ENCODE measurements at places on chromosomes 6 and 20.

DNA sequence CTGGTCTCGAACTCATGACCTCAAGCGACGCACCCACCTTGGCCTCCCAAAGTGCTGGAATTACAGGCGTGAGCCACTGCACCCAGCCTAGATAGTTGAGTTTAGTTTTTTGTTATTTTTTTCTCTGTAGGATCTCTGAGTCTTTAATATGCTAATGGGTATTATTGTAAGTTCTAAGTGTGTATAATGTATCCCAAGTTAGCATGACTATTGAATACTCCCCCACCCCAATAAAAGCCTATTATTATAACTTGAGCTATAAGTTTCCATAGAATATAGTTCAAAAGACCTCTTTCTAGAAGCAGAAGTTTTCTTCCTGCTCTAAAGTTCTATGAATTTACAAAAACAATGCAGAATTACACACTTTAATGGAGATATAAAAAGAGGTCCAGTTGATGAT is 210.4 kb upstream of the MARCKS start:
- no peak for DNase-seq

- no peak for DNase-seq
Measured at GRCh38 chr6:32931211-32931610, 9.6 kb downstream of the HLA-DMB start.

- no peak for DNase-seq
Measured at GRCh38 chr6:2714111-2714895, 36.4 kb downstream of the MYLK4 start.

DNA sequence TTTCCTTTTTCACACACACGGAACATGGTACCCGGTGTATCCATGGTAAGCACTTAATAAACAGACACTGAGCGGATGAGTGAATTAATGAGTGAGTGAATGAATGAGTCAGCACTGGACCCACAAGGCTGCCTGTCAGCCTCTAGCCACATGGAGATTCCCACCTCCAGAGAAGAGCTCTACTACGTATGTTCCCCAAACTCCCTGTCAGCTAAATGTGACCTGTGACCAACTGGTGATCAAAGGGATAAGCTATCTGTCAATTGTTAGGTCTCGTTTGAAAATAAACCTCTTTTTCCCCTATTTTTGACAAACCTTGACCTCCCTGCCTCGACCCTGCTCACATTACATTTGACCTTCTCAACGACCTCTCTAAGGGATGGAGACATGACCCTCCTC is 24.5 kb upstream of the TAF8 start:
- no peak for DNase-seq

- DNase-seq, result no peak
Measured at GRCh38 chr6:52550014-52550575, 26.8 kb downstream of the TRAM2 start.

DNA sequence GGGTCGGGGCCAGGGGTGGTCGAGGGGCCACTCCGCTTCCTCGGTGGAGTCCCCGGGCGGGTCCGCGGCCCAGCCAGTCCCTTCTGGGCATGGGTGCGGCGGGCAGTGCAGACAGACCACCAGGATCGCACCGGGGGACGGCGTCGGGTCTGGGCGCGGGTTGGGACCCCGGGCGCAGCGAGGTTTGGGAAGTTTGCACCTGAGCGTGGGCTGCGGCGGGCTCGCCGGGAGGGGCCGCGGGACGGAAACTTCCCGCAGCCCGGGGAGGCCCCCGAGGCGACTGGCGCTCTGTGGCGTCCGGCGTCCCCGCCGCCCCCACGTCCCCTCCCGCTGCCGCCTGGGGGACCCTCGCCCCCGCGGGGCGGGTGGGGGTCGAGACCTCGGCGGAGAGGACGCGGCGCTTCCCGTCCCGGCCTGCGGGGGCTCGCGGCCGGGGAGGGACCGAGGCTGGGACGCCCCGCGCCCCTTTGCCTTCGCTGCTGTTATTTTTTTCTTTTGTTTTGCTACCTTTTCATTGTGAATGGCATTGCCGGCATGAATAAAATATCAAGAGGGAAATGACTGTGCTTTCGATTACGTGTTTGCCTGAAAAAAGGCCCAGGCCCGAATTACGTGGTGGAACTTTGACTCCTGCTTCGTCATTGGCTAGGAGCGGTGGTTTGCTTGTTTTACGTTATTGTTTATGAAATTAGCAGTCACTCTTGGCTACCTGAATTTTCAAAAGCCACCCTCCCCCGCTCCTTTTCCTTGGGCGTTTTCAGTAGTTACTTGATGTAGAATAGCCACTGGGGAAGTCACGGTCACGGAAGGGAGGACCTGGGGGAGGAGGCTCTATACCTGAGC is 703 bp downstream of the SNX9 start:
- DNase-seq, result peak; percentile 88

- no peak for DNase-seq
Measured at GRCh38 chr6:16270178-16270794, 31.9 kb downstream of the GMPR start.

DNA sequence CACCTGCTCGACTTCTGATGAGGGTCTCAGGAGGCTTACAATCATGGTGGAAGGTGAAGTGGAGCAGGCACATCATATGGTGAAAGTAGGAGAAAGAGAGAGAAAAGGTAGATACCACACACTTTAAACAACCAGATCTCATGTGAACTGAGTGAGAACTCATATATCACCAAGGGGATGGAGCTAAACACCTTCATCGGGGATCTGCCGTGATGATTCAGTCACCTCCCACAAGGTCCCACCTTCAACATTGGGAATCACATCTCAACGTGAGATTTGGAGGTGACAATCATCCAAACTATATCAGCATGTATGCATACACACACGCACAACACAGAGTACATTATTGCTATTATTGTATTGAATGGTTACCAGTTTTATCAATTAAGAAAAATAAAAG is 453.3 kb upstream of the NRSN1 start:
- no peak for DNase-seq

- DNase-seq, result no peak
Measured at GRCh38 chr6:149079911-149080491, 237.5 kb upstream of the TAB2 start.

DNA sequence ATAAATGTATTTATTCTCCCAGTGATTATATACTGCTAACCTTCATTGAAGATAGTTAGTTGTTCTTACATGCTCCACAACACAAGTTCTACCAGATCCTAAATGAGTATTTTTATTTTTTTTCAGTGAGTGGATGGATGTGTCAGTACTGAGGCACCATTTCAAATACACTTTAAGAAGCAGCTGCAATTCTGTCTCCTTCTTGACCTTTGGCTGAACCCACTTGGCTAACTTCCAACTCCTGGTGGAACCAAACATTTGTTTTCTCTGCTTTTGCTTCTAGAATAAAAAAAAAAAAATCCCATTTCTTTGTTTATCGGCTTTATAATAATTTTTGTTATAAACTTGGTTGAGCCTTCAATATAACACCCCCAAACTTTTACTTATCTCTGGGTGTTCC is 458.3 kb upstream of the MAP3K7 start:
- DNase-seq, result no peak

- DNase-seq, result peak; percentile 78
Measured at GRCh38 chr20:62617711-62618483, 24.4 kb upstream of the SLCO4A1 start.

DNA sequence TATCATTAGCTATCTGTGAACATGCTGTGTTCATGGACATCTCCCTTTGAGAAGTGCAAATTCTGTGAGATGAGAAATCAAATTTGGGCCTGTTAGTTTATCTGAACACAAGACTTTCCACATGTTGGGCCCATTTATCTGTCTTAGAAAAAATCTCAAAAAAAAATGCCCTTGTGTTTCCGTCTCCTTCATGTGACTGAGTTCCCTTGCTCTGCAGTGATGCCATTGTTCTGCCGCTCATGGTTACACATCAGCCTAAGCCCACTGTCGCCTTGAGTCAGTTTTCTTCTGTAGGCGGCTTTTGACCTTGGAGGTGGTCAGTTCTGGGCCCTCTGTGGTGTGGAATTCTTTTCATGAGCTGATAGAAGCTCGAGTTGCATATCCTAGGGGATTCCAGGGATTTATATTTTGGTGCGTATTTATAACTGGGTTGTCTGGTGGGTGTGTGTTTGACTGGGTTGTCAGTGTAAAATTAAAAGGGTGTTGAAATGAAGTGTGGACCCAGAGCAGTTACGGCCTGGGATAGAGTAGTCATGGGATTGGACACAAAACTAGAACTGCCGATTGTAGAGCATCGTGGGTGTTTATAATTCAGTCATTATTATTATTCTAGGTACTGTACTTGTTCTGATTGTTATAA is 156.7 kb downstream of the JARID2 start:
- DNase-seq, result no peak

DNA sequence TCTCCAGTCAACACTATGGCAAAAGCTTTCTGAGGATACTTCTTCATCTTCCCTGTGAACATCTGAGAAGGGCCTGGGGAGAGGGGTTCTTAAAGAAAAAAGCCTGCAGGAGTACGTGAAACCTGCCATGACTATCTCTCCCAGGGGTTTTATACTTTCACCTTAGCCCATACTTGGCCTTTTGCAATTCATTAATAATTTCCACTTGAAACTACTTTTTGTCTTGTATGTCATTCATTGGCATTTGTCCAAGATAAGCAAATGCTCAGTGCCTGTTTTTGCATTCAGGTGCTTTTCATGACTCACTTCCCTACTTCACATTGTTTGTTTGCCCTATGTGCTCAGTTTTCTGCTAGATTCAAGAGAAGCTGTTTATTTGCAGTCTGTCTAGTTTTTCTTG is 580.3 kb upstream of the GJE1 start:
- DNase-seq, result no peak

GRCh38 chr6:11367638-11368199 is 135.3 kb upstream of the NEDD9 start:
- DNase-seq, result no peak

DNA sequence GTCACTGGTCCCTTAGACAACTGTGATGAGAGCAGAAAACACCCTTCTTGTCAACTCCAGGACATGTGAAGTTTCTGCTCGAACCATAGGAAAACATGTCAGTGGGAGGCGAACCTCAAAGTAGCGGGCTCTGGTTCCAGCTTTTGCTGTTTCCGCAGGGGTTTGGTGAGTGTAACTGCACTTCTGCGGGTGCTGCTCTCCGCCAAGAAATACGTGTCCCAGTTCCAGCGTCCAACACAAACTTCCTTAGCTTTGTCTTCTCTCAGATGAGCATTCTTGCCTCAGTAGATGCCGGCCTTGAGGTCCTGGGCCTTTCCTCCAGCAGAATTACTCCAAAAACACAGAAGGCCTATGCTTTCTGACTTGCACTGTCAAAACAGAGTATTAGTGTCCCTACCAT is 156.3 kb downstream of the FNDC1 start:
- no peak for DNase-seq

DNA sequence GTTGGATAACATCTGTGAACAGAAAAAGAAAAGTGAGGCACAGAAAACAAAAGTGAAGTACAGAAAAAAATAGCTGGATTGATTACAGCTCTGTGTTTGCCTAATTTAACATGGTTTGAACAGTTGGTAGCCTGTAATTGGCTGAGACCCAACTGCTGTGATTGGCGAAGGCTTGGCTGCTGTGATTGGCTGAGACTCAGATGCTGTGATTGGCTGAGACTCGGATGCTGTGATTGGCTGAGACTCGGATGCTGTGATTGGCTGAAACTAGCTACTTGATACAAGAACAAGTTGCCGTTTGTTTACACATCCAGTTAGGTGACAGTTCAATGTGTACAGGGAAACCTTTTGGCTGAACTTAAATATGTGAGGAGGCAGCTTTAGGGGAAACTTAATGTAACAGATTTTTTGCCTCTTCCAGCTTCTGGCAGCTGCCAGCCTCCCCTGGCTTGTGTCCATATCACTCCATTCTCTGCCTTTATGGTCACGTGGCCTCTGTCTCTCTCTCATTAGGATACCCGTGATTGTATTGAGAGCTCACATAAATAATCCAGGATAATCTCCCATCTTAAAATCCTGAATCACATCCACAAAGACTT is 223.4 kb upstream of the FOXA2 start:
- DNase-seq, result no peak
